Stimulated activated CD4-positive, alpha-beta T cell treated with anti-CD3 and anti-CD28 coated beads, Interleukin-15, amount 100 ng/mL, for 48 hours (primary cell): ENCODE measurements at places on chromosomes 5 and 9.

- no peak for DNase-seq
Observed at GRCh38 chr9:129714511-129715061, 38.3 kb downstream of the PTGES start.

DNA sequence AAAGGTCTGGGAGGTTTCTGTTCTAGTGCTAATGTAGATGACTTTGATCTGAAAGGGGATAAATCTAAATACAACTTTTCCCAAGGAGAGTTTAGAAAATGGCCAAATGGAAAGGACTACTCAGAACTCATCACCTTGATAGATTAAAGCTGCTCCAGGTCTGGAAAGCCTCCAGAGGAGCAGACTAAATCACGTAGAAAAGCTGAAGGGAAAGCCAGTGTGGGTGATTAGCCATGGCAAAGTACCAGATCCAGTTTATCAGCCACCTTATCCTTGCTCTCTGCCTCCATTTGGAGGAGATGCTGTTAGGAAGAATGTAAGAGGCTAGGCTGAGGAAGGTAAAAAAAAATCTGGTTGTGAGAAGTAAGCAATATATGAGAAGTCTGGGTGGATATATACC is 120.7 kb upstream of the RAI14 start:
- DNase-seq = no peak

GRCh38 chr9:21316860-21317259 is 11.7 kb upstream of the IFNA5 start:
- DNase-seq = no peak

DNA sequence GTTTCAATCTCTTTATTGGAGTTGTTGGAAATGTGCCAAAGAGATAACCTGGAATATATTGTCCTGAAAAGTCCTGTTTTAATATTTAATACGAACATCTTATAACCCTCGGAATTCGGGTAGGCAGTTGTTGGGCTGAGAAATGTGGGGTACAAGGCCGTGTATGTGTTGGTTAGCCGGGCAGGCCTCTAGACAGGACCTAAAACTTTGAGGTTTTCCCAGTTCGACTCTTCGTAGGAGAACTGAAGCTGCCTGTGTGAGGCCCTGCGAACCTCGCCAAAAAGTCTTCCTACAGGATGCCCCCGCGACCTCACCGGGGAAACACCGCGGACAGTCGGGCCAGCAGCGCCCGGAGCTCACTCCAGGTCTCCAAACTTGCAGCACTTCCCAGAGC is 583 bp upstream of the TJP2 start:
- DNase-seq = no peak
